ENCODE measurements at places on chromosomes 11 and 22.

GRCh38 chr22:19823191-19823901 is 31.3 kb downstream of the GNB1L start:
- DNase-seq = no peak

DNA sequence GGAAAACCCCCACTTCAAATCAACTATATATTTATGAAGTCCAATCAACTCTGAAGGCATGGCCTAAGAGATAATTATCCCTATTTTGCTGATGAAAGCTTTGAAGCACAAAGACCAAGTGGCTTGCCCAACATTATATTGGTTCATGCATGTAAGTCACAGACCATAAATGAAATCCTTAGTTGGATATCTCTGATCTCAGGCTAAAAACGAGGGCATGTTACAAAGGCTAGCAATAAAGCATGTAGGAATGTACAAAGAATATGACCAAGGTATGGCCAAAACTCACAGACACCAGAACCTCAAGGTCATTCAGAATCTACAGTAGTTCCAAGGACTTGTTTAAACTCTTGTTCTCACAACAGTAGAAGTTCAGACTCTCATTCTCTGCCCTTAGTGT is 100.2 kb upstream of the SESN3 start:
- no peak for DNase-seq

DNA sequence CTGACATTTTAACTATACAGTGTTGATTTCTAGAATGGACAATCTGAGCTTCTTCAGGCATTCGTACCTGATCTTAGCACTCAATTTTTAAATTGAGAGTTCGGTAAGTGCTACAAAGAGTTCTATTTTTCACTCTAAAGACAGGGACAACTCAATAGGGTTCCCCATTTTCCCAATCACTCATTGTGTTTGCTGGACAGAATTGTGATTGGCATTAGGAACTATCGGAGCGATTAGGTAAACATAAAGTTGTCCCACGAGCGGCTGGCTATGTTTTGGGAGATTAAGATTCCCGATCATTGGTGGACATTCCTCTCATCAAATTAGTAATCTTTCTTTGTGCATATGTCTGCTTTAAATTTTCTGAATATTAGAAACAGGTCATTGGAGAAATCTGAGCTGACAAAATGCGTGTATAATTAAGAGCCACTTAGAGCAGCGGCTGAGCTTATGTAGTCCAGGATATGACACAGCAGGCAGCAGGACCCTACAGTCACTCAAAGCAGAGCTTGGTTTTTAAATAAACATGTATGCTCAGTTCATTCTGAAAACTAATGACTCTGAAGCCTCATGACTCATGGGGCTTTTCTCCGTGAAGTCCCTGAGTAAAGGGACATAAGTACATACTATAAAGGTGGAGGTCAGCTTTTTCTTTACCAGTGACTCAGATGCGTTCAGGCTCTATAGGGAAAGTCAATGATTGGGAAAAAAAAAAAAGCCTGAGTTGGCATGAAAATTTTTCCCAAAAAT is 109.4 kb downstream of the GRIA4 start:
- no peak for DNase-seq

DNA sequence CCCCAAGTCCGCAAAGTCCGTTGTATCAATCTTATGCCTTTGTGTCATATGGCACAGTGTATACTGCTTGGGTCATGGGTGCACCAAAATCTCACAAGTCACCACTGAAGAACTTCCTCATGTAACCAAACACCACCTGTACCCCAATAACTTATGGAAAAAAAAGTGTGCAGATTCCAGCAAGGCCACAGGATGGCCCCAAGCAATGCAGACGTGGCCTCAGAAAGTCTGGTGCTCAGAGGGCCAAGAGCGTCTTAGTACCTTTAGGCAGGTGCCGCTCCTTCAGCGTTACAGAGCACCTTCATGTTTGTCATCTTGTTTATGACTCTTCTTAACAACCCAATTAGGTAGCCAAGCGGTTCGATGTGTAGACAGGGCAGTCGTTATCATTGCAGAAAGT is 65.3 kb downstream of the PRDM11 start:
- no peak for DNase-seq

- no peak for DNase-seq
Observed at GRCh38 chr11:73759610-73760134, 1.2 kb downstream of the RAB6A start.

GRCh38 chr11:134764367-134764766 is 352.3 kb upstream of the B3GAT1 start:
- DNase-seq = no peak

- no peak for DNase-seq
Observed at GRCh38 chr11:75341612-75342011, 9.8 kb downstream of the ARRB1 start.

- DNase-seq = no peak
Observed at GRCh38 chr11:103322821-103323220, 213.6 kb downstream of the DYNC2H1 start.

DNA sequence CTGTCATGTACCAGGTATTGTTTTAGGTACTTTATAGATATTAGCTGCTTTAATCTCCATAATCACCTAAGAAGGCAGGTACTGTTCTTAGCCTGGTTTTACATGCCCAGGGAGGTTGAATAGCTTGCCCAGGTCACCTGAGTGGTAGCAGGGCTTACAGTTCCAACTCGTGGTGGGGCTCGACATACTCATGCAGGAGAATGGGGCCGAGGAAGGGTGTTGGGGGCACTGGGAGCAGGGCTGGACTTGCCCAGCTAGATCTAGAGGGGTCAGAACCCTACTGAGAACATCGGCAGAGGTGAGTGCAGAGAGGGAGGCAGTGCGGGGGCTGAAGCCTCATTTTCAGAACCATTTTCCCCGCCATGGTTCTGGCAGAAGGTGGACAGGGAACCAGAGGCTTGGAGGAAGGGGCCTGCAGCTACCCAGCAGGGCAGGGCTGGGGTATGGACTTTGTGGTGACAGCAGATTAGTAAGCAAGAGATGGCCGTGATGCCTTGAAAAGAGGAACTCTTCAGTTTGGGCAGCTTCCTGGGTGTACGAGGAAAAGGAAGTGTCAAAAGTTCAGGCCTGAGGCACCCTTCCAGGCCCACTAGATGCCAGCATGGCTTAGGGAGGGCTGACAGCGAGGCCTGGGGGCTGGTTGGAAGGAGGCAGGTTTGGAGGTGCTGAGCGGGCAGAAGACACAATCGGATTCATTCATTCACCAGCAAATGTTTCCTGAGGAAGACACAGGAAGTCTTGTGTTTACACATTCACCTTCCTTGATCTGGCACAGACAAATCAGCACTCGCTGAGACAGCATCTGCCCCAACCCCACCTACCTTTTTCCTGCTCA is 54.7 kb upstream of the LYVE1 start:
- DNase-seq = no peak
